ENCODE measurements at places on chromosomes 7 and 10. TPM values are rescaled to one million over a fixed set of nuclear protein-coding genes. Genes with fewer than 3 reads are reported as not detected.

The CHN2 gene
- not detected for total RNA-seq

The LRRC4 gene
- 0.10 TPM for total RNA-seq

The GPC2 gene
- total RNA-seq = 8.8 TPM

The SPDYE2 gene
- total RNA-seq = not detected

The HOGA1 gene
- 8.0 TPM for total RNA-seq

The BLNK gene
- total RNA-seq = not detected

The TAS2R5 gene
- not detected for total RNA-seq

The TAS2R3 gene
- not detected for total RNA-seq

The GPR85 gene
- total RNA-seq = not detected

DNA sequence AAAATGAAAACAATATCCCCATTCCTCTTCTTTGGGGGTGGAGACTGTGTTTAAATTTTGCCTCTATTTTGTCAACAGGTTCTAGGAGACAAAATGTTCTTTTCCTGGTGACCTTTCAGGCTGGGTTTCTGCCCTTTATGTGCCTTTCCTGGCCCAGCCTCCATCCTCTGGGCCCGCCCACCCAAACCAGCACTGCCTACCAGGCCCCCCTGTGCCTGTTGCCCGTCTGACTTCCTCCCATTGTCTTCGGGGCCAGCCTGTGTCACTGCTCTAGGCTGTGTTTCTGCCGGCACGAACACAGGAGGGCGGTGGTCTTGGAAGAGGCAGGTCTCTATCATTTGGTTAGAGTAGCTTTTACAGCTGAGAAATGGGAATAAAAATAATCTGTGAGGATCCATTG is 13.9 kb downstream of the TSPAN14 start:
- DNase-seq = no peak

GRCh38 chr10:88409824-88410223 is 173.3 kb downstream of the RNLS start:
- no peak for DNase-seq

DNA sequence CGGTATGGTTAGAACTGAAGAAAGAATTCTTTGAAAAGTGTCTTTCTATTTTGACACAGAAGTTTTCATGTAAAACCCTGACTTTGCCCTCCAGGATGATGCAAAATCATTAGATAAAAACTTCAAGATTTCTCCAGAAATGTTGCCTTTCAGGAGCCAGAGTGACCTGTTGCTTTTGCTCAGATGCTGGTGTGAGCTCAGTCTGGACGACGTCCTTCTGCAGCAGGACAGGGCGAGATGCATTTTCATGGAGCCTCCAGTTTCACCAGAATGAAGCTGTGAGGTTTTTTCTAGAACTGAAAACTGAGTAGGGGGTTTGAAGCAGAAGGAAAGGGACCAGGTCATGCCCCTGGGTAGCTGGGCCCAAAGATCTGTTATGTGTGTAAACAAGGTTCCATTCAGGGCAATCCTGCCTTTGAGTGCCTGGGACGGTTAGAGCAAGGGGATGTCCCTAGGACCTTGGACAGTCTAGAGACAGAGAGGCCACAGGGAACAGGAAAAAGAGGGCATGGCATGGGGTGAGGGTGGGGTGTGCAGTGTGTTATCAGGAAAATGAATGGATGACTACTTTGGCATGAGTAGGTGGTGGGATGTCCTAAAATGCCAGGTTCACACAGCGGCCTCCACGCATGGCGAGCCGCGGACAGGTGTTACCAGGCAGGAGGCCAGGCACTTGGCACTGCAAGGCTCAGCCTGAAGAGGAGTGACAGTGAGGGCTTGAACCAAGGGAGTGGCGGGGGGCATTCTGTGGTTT is 356.3 kb downstream of the CXCL12 start:
- DNase-seq = no peak

- no peak for DNase-seq
These were observed 130.1 kb upstream of the MDFIC start for GRCh38 chr7:114791771-114792170.

GRCh38 chr10:68857005-68857404 is 29.7 kb downstream of the STOX1 start:
- no peak for DNase-seq

DNA sequence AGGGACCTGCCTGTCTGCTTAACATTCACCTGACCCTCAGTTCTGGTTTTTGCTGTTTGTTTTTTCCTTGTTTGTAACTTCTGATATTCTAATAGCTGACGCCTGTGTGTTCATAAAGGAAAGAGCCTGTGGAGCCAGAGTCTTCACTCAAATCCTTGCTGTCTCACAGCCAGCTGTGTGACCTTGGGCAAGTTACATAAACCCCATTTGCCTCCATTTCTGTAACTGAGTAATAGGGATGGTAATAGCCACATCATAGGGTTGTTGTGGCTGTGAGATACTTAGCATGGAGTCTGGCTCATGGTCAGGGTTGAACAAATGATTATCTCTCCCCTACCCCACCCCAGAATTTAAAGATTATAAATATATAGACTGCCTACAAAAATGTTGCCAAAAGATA is 27.0 kb downstream of the WBP1L start:
- no peak for DNase-seq

GRCh38 chr10:52558090-52558489 is 214.5 kb downstream of the MBL2 start:
- no peak for DNase-seq

- DNase-seq = no peak
These were observed 114.5 kb downstream of the PTPN20 start for GRCh38 chr10:47025540-47026300.

DNA sequence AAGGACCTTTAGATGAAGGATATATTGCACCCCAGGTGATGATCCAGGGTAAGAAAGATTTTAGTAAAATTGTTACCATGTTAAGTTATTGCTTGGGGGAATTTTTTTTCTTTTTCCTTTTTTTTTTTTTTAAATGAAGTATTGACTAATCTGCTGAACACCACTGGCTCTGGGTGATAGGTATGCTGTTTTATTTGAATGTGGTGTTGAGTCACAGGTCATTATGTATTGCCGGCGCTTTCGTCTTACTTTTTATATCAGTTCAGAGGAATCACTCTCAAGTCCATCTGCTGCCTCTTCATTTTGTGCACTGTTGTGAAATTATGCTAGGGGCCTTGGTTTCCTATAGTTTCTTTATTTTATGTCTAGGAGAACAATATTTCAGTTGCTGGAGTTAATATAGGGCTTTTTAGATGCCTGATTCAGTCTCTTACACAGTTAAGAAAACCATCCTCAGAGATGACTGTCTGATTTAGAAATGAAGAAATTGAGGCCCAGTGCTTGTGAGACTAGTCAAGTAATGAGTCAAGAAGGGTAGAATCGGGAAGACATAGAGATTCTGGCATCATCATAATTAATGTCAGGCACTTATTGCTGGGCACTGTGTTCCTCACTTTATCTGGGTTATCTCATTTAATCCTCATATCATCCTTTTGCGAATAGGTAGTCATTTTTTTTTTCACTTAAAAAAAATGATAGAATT is 38.7 kb downstream of the NRF1 start:
- no peak for DNase-seq

GRCh38 chr10:125158275-125158600 is 2.1 kb downstream of the CTBP2 start:
- DNase-seq = no peak

GRCh38 chr10:127088908-127089307 is 107.5 kb downstream of the INSYN2A start:
- no peak for DNase-seq

- DNase-seq = no peak
These were observed 4.2 kb downstream of the CPVL start for GRCh38 chr7:29142021-29142727.

GRCh38 chr7:151345576-151346469 is 4.2 kb downstream of the NUB1 start:
- no peak for DNase-seq

DNA sequence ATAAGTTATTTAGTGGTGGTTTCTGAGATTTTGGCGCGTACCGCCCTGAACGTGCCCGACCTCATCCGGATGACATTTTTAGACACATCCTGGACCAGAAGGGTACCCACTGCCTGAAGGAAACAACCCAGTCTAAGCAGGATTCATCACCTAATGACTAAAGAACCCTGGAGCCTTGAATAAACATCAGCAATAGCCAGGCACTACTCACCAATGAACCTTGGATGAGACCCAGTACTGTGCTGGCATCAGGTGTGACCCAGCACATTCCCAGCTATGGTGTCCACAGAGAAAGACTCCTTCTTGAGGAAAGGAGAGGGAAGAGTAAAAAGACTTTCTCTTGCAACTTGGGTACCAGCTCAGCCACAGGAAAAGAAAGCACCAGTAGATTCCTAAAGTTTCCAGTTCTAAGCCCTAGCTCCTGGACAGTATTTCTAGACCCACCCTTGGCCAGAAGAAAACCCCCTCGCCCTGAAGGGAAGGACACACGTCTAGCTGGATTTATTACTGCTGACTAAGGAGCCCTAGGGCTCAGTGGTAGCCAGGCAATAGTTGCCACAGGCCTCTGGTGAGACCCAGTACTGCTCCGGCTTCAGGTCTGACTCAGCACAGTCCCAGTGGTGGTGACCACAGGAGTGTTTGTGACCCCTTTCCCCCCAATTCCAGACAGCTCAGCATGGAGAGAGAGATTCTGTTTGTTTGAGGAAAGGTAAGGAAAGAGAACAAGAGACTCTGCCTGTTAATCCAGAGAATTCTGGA is 32.5 kb downstream of the ZNF277 start:
- no peak for DNase-seq

DNA sequence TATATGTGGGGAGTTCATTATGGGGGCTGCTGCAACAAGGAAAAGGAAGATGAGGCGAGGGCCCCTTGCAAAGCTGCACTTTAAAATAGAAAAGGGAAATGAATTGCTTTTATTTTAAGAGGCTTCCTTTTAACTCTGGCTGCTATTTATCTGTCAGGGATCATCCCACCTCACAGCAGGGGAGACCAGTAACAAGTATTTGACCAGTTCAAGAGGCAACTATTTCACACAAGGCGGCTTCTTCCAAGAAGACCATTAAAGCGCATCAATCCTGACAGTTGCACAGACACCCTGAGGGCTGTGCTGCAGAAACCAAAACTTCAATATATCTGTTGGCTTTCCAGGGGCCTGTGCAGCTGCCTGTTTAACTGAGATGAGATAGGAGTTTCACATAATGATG is 1009.2 kb downstream of the SORCS3 start:
- no peak for DNase-seq

- DNase-seq = peak; percentile 77
These were observed at the start of gene PBLD for GRCh38 chr10:68332259-68333057. Gene PBLD, minus strand, starts transcription at chr10:68332928. Its CDS starts 26,084 bp downstream, at chr10:68306844.

DNA sequence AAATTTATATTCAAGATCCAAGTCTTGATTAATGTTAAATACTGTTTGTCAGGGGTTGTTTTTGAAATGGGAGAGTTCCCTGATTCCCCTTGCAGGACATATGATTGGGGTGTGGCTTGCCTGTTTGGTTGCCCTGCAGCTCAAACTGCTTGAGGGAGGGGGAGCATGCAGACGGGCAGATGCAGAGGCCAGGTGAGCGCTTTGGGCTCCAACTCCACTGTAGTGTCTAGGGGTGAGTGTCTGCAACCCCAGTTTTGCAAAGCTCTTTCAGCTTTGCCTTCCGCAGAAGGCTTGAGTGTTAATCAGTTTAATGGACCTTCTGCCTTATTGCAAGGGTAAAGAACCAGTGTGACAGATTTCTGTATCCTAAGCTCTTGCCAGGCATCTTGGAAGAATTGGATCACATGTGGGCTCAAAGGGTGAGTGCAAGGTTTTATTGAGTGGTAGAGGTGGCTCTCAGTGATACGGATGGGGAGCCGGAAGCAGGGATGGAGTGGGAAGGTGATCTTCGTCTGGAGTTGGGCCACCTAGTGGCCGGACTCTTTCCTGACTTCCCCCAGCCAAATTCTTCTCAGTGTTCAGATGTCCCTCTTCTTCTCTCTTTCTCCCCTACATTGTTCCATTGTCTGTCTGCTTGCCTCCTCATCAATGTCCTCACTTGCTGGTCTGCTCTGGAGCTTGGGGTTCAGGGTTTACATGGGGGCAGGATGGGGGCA is 479.7 kb downstream of the ATRNL1 start:
- no peak for DNase-seq

- no peak for DNase-seq
These were observed 918 bp upstream of the STRA8 start for GRCh38 chr7:135232720-135233119.

DNA sequence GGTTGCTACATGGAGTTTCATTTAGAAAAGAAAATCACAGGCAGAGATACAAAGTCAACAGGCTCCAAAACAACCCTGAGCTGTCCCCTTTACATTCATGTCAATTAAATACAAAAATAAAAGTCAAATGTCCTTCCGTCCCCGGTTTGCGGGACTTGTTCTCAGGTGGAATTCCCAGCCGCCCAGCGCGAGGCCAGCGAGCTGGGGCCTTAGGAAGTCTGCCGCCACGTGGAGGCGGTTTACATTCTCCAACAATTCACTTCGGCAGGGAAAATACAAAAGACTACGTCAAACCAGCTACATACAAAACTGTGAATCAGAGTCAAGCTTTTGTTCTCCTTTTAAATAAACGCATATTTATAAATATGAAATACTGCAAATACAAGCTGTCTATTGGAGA is 25.3 kb upstream of the DDC start:
- no peak for DNase-seq

GRCh38 chr7:46549892-46550639 is 629.0 kb upstream of the IGFBP3 start:
- no peak for DNase-seq

GRCh38 chr10:63773962-63774361 is 252.8 kb downstream of the REEP3 start:
- DNase-seq = no peak

DNA sequence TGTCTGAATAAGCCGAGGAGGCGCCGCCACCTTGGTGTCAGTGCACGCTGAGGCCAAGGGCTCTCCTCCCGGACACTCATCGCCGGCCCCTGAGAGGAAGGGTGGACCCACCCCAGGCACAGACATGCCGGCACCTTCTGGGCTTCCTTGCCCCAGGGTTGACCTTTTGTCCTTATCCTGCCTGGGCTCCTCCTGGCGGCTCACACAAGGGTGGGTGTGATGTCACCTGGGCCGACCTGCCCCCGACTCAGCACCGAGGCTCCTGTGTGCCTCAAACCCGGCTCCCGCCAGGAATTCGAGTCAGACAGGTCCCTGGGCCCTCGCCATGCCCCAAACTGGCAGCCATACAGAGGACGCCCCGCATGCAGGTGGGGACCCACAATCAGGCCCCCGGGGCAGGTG is 17.7 kb upstream of the CFAP46 start:
- DNase-seq = no peak

All from G401 (cell line).